ENCODE measurements at places on chromosomes 5 and 9.

- DNase-seq, result peak; percentile 62
Measured at GRCh38 chr9:136978073-136978864, 965 bp downstream of the PTGDS start.

DNA sequence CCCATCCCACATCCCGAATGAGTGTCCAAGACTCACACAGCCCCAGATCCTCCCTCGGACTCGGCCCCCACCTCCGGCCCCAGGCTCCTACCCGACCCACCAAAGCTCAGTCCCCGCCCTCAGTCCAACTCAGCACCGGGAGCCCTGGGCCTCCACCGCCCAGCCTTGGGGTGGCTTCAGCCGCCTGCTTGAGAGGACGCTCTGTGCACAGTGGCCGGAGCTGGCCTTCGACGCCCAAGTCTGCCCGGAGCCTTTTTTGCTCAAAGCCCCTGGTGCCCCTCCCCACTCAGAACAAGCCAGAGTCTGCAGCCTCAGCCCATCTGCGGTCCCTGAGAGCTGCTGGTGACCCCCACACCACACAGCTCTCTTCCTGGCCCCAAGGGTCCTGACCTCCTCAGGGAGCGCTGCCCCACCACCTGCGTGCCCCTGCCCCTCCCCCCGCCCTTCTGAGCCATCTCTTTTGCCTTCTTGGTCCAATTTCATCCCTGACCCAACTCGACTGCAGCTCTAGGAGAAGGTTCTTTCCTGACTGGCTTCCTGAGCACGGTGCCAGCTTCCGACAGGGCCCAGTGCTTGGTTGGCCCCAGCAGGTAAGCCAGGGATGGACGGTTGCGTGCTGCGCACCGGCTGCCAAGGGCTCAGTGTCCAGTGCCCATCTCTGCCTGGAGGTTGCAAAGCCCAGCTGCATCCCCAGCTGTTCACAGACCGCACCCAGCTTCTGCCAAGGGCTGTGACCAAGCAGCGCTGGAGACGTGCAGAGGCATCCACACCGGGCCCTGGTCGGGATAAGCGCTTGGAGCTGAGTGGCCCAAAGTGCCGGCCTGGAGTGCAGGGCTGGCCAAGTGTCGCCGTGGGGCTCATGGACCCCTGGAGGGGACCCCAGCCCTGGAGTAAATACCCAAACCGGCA is 27.7 kb upstream of the NSMF start:
- no peak for DNase-seq

- DNase-seq, result no peak
Measured at GRCh38 chr5:84436866-84437265, 52.2 kb upstream of the EDIL3 start.

DNA sequence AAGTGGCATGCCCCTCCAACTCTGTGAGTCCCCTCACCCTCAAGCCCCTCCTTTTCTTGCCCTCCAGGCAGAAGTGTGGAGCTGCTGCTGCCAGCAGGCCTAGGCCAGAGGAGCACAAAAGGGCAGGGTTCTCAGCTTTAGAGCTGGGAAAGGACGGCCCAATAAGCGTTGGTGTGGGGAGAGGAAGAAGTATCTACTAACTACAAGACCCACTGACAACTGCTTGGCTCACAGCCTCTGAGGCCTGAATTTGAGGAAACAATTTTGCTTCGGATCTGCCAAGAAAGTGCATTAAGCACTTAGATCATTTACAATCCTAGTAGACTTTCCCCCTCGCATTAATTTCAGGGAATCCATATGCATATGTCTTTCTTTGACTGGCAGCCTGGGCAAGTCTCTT is 179.4 kb downstream of the SNX18 start:
- no peak for DNase-seq

DNA sequence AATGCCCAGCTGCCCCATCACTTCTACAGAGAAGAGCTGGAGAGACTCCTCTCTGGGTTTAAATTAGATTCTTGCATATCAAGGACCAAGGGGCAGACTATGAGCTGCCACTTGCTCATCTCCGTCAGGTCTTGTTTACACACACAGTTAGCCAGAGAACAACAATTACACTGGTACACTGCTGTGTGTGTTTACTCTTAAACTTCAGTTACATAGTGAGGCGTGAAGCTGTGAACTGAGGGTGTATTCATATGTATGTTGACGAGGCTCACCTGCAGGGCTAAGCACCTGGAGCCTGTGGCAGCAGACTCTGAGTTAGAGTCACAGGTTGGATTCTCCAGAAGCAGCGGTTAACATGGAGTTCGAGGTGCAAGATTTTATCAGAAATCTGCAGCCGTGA is 155.4 kb upstream of the ANKH start:
- no peak for DNase-seq

DNA sequence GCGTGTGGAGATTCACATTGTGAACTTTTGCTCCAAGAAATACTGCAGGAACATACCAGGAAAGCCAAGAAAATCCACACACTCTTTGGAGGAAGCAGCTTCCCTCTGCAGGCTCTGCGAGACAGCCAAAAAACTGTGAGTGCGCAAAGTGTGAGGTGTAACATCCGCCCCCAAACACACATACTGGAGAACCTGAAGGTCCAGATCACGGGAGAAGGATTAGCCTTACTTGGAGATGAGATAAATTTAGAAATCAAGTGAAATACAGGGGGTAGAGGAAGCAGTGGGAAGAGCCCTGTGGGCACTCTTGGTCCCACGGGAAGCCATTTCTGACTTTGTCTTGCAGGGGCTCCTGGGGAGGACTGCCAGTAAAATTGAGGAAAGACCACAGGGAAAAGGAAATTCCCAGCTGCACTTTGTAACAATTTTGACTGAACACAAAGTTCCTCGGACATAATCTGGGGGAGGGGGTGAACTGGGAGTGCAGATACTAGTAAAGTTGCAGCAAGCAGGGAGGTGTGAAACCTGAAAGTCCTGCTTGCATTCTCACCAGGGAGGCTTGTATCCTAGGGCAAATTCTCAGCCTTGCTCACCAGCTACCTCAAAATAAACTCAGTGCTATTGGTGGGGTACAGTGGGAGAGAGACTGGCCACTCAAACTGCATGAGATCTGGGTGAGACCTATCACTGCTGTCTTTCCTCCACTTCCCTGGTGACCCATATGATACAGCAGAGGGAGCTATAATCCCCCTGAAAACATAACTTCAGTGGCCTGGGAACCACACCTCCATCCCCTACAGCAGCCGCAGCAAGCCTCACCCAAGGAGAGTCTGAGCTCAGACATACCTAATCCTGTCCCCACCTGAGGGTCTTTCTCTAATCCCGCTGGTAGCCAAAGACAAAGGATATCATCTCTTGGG is 109.1 kb downstream of the ALDH1A1 start:
- no peak for DNase-seq

- DNase-seq, result no peak
Measured at GRCh38 chr9:136853596-136854112, 1.5 kb downstream of the MAMDC4 start.

- no peak for DNase-seq
Measured at GRCh38 chr5:132628814-132629213, 29.2 kb upstream of the IL13 start.

DNA sequence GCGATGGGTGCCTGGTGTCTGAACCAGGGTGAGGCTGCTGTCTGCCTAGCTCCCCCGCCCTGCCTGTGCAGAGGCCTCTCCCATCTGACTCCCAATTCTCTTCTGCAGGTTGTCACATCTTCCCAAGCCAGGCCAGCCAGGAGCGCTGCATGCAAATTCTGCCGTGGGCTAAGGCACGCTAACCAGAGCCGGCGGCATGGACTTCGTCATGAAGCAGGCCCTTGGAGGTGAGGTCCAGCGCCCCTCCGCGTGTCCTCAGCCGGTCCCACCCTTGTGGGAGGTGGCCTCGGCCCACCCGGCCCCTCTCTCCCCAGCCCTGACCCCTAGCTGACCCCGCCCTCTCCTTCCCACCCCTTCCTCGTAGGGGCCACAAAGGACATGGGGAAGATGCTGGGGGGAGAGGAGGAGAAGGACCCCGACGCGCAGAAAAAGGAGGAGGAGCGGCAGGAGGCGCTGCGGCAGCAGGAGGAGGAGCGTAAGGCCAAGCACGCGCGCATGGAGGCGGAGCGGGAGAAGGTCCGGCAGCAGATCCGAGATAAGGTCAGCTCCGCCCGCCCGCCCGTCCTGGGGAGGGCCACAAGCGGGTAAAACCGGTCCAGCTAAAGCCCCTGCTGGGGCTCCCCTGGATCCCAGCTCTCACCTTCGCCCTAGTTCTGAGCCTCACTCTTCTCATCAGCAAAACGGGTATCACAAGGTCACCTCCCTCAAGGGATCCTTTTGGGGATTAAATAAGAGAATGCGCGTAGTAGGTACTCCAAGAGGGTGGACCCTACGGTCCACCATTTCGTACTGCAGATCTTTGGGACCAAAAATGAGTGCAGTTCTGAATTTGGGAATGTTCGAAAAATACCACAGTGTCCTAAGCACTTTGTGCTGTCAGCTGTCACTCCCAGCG is 7.4 kb downstream of the CPLX2 start:
- DNase-seq, result no peak
